Activated CD4-positive, alpha-beta T cell treated with anti-CD3 and anti-CD28 coated beads, Interleukin-2, amount 50 U/mL, for 4 hours (primary cell): ENCODE measurements at places on chromosomes 6 and 20.

DNA sequence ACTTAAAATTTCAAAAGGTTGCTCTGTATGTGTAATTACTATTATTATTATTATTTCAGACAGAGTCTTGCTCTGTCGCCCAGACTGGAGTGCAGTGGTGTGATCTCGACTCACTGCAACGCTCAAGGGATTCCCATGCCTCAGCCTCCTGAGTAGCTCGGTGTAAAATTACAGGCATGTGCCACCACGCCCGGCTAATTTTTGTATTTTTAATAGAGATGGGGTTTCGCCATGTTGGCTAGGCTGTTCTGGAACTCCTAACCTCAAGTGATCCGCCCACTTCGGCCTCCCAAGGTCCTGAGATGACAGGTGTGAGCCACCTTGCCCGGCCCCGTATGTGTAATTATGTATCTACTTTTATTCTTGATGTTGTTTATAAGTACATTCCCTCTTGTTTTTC, 65.3 kb upstream of the ZNF217 start:
- no peak for DNase-seq

DNA sequence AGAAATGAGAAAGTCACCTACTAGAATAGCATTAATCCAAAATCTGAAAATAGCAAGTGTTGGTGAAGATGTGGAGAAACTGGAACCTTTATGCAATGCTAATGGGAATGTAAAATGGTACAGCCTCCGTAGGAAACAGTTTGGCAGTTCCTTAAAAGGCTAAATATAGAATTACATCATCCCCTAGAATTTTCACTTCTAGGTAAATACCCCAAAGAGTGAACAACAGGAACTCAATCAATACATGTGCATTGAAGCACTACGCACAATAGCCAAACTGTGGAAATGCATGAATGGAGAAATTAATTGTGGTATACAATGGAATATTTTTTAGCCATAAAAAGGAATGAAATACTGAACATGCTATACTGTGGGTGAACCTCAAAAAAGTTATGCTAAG, 982.0 kb upstream of the FLRT3 start:
- no peak for DNase-seq

DNA sequence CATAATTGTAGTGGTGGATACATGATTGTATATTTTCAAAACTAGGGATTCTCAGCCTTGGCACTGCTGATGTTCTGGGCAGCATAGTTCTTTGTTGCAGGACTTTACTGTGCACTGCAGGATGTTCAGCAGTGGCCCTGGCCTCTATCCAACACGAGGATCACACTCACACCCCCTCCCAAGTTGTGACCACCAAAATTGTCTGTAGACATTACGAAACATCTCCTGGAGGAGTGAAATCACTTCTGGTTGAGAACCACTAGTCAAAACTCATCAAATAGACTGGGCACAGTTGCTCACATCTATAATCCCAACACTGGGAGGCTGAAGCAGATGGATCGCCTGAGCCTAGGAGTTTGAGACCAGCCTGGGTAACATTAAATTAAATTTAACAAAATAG, 123.1 kb upstream of the CDYL start:
- DNase-seq, result no peak

DNA sequence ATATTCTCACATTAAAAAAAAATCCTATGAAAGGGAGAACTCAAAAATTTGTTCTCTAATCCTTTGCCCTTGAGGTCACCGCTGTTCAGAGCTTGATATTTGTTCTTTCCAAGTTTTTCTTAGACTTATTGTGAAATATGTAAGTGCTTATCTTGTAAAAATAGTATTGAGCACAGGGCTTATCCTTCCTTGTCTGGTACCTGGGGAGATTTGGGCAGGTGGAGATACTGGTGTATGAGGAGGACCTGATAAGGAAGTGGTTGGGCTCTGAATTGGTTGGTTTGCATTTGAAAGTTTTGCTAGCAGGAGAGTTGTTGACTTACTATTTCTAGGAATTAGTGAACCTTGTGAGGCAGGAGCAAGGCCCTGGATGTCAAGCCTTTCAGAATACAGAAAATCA, 28.9 kb upstream of the ANKEF1 start:
- no peak for DNase-seq

GRCh38 chr6:28542440-28543296, 17.0 kb downstream of the GPX5 start:
- peak; percentile 37 for DNase-seq

- DNase-seq, result no peak
Observed at GRCh38 chr6:131398176-131398575, 174.8 kb upstream of the ARG1 start.

GRCh38 chr20:57380081-57380750, 11.0 kb upstream of the RBM38 start:
- no peak for DNase-seq

- DNase-seq, result no peak
Observed at GRCh38 chr20:19784511-19785172, 26.6 kb downstream of the RIN2 start.

- no peak for DNase-seq
Observed at GRCh38 chr6:52310932-52311331, 26.4 kb upstream of the MCM3 start.

DNA sequence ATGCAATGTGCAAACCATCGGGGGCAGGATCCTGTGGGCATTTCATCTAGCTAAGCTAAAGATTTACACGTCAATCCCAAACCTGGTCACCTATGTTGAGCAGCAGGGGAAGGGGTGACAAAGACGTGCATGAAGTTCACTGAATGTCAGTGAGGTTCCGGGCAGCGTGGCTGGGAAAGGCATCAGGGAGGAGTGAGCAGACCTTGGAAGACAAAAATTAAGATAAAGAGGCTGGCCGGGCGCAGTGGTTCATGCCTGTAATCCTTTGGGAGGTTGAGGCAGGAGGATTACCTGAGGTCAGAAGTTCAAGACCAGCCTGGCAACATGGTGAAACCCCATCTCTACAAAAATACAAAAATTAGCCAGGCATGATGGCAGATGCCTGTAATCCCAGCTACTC, 126.1 kb downstream of the PREX1 start:
- DNase-seq, result no peak

DNA sequence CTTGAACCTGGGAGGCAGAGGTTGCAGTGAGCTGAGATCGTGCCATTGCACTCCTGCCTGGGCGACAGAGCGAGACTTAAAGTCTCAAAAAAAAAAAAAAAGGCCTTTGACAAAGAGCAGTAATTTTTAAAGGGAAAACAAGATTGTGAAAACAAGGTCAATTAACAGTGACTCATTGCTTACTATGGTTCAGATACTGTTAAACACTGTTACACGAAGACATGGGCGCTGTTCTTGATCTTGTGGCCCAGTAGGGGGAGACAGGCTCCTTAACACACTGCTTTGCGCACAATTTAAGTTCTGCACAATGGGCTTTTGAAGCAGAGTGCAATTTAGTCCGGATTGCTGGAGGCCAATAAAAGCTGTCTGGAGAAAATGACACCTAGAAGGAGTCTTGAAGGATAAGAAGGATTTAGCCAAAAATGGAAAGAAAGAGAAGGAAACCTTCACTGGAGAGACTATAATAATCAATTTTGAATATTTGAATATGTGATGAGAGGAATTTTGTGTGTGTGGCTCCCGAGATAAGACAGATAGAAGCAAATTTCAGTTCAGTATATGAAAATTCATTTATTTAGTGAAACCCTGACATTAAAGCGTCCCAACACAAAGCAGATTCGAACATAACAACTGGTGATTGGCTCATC, 6.0 kb upstream of the LATS1 start:
- peak; percentile 33 for DNase-seq

DNA sequence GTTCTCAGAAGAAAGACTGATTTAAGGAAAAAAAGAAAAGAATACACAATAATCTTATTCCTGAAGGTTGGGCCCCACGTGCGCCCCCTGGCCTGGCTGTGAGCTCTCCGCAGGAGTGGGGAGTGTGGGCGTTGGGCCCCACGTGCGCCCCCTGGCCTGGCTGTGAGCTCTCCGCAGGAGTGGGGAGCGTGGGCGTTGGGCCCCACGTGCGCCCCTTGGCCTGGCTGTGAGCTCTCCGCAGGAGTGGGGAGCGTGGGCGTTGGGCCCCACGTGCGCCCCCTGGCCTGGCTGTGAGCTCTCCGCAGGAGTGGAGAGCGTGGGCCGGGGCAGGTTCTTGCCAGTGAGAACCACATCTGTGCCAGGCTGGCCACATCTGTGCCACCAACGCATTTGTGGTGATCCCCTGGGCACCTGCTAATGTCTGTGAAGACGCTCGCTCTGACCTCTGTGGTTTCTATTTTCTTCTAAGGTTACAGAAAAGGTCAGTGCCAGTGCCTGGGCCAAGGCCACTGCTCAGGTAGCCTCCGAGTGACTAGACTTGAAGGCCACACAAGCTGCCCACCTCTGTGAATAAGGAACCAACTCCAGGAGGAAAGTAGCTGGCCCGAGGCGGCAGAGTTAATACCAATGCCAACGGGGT, 41.0 kb downstream of the WDR27 start:
- DNase-seq, result no peak

- DNase-seq, result no peak
Observed at GRCh38 chr6:103983860-103984259, 875.9 kb downstream of the HACE1 start.

DNA sequence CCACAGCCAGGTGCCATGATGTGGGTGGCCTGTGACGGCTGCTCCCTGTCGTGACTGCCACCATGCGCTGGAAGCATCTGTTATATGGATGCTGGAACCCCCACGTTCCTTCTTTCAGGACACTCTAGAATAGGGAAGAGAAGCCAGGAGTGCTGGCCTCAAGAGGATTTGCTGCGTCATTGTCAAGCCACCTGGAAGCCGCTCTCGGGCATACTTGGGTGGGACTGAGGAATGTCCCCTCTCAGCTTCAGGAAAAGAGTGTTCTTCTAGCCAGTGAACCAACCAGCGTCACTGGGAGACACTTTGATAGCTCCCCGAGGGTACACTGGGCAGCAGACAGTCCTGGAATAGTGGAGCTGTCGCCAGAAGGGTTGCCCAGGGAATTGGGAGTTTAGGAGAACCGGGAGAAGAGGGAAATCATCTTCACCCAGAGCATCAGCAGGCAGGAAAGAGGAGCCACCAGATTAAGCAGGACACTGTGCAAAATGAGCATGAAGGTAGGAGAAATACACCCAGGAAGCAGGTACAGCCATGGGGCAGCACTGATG, 130.8 kb upstream of the SASH1 start:
- no peak for DNase-seq

GRCh38 chr20:17226410-17227218, at the start of gene PCSK2:
Gene PCSK2, plus strand, starts transcription at chr20:17227040. Its CDS starts 266 bp downstream, at chr20:17227306.
- DNase-seq, result no peak

DNA sequence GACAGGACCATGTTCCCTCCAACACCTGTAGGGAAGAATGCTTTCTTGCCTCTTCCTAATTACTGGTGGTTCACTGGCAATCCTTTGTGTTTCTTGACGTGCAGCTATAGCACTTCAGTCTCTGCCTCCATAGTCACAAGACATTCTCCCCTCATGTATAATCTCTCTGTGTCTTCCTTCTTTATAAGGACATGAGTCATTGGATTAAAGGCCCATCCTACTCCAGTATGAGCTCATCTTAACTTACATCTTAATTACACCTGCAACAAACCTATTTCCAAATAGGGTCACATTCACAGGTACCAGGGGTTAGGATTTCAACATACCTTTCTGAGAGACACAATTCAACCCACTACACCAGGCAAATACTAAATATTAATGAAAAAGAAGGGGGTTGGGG, 213.6 kb downstream of the RNGTT start:
- DNase-seq, result no peak

DNA sequence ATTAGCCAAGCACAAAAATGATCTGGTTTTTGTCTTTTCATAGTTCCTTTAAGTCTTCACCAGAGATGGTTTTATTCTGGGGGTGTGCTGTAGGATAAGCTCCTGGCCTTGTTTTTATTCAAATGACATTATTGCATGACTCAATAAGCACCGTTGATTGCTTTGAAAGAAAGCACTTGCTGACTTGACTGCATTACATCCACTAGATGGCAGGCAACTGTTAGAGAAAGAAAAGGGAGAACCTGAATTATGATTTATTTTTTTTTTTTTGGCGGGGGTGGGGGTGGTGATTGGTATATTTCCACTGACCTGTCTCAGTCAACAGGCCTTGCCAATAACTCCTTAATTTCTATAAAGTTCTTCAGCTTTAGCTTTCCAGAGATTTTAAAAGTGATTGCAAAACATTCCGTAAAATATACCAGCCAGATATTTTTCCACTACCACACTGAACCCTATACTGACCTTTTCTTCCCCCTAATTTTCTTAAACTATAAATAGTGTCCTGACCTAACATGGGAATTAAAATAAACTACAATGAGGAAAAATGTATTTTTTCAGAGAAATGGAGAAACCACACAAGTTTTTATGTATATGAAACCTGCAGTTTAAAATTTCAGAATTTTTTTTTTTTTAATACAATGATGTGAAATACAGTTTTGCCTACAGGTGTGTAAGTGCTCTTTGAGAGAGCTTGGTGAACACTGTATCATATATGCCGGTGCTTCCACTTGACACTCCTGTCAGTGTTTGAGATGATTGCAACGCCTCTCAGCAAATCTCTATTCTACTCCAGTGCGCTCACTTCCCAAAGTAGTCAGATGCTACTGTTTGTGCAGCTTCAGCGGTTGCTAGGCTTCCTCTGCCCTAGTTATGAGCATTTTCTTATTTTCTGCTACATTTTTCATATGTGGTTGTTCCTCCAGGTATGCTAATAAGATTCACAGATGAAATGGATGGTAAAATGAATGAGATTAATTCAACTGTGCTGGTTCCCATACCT, 274.3 kb downstream of the CD109 start:
- no peak for DNase-seq

GRCh38 chr6:129307845-129308244, 402.1 kb downstream of the ARHGAP18 start:
- DNase-seq, result no peak

GRCh38 chr6:131042664-131043063, 20.4 kb downstream of the EPB41L2 start:
- DNase-seq, result no peak

DNA sequence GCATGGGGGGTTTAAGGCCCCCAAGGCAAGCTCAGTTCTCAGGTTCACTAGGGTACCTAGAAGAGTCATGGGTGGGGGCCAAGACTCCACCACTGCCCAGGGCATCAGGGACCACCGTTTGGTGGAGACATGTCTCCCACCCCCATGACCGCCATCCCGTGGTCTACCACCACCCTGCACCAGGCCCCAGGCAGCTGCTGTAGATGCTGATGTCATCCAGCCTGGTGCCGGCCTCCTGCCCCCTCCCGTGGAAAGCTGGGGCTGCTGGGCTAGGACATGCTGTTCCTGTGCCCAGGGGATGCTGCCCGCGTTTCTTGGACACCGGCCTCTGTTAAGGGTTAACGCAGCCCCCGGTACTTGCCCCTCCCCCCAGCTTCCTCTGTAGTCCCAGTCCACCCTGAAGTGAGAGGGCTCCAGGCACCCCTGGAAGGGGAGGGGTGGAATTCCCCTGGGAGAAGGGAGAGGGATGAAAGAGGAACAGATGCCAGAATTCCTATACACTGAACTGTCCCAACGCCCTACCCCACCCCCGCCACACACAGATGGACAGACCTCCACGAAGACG, 587 bp downstream of the IP6K3 start:
- no peak for DNase-seq

- DNase-seq, result no peak
Observed at GRCh38 chr20:20835897-20836296, 123.5 kb upstream of the RALGAPA2 start.
